Astrocyte of the spinal cord (primary cell): ENCODE measurements at places on chromosomes 6 and 20.

DNA sequence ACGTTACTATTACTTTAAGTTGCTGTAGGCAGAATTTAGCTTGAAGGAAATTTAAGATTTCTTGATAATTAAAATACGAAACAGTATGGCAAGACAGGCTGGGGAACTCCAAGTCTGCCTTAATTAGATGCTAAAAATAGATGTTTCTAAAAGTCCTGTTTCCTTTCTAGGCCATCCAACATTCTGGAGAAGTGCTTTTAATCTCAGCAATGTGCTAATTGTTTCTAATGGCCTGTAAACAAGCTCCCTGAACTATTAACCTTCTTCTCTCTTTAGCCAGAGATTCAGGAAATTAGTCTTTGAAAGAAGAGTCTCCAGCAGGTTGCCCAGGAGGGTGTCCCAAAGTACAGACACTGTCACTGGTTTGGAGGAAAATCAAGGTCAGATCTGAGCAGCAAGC lies 677.3 kb upstream of the AGPAT4 start:
- DNase-seq = no peak

- DNase-seq = no peak
These were observed 4.2 kb downstream of the FOXC1 start for GRCh38 chr6:1613688-1614447.

DNA sequence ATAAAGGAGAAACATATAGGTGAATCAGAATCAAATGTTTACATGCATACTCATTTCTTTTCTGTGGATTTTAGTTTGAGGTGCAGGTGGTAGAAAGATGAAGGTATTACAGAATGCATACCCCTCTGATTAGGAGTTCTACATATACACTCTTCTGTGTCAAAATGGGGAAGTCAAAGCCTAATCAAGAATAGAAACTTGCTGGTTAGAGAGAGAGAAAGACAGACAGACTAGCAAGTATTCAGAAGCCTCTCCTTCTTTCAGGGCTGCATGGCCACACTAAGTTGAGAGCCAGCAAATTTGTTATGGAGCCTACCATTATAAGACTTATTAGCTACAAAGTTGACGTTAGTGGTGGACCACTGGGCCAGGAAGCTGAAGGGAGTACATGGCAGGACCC lies 358.3 kb upstream of the EYS start:
- no peak for DNase-seq

GRCh38 chr6:119791736-119792135 lies 442.2 kb upstream of the MAN1A1 start:
- DNase-seq = peak; percentile 40

- no peak for DNase-seq
These were observed 332.5 kb downstream of the CD83 start for GRCh38 chr6:14450133-14450504.

DNA sequence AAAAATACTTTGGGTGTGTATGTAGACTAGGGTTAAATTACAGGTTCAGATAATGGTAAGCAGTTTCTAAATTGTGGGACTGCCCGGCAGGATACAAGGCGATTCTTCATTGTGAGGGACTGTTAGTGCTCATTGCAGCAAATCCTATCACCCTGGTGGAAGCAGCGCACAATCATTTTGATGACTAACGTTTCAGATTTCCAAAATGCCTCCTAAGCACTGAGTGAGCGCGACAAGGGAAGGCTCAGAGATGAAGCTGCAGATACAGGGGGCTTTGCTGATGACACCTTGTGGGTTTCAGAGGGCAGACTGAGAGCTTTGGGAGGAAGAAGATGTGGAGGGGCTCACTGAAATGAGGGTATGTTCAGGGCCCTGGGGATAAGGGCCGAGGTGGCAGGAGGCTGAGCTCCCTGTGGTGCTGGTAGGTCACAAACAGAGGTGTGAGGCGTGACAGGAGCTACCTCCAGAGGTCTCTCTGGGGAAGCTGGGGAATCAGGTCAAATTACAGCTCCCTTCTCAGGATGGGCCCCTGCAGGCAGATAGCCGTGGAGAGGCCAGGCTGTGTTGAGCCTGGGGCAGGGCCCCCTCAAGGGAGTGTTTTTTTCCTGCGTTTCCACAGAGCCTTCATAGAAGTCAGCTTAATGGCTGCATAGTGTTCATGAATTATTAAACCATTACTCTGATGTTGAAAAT lies 84.5 kb upstream of the FYN start:
- DNase-seq = no peak

- no peak for DNase-seq
These were observed 266.9 kb upstream of the CITED2 start for GRCh38 chr6:139641376-139641775.

DNA sequence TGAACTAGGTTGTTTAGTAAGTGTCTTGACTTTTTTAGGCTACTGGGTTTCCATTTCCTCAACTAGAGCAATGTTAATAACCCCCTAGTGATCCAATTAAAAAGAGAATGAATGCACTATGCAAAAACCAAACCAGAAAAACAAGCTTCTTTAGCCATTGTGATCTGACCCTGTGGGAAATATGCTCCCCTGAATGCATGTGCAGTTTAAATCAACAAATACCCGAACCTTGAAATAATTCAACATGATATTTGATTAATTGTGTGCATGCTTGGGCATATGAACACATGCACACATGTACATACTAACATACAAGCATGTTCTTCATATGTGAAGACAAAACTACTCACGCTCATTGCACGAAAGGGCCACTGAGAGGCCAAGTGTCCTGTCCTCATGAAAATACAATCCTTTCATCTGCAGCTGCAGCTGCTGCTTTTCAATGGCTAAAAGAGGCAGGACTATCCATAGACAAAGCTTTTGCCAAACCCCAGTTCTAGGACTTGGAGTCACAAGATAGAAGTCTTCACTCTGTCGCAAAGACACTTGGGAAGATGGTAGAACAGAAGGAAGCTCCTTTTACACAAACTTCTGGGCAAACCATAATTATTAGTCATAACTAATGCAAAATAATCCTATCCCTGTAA lies 207.1 kb upstream of the POU3F2 start:
- no peak for DNase-seq

DNA sequence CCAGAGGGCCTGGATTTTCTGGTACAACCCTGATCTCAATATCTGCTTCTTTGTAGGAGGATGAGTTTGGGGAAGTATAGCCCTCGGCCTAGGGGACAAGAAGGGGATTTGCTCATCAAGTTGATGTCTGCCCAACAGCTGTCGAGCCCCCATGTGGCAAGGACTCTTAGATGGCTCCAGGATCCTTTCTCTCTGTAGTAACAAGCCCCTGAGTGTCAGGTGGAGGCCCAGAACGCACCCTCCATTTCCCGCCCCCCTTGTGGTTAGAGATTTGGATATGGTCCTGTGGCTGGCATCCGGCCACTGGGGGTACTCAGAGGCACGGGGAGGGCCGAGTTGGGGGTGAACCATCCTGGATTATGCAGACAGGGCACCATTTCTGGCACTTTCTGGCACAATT lies 50.1 kb downstream of the CTCFL start:
- no peak for DNase-seq

GRCh38 chr6:11430036-11430435 lies 107.5 kb upstream of the TMEM170B start:
- DNase-seq = peak; percentile 90

GRCh38 chr6:8238773-8239683 lies 136.7 kb upstream of the EEF1E1 start:
- no peak for DNase-seq

DNA sequence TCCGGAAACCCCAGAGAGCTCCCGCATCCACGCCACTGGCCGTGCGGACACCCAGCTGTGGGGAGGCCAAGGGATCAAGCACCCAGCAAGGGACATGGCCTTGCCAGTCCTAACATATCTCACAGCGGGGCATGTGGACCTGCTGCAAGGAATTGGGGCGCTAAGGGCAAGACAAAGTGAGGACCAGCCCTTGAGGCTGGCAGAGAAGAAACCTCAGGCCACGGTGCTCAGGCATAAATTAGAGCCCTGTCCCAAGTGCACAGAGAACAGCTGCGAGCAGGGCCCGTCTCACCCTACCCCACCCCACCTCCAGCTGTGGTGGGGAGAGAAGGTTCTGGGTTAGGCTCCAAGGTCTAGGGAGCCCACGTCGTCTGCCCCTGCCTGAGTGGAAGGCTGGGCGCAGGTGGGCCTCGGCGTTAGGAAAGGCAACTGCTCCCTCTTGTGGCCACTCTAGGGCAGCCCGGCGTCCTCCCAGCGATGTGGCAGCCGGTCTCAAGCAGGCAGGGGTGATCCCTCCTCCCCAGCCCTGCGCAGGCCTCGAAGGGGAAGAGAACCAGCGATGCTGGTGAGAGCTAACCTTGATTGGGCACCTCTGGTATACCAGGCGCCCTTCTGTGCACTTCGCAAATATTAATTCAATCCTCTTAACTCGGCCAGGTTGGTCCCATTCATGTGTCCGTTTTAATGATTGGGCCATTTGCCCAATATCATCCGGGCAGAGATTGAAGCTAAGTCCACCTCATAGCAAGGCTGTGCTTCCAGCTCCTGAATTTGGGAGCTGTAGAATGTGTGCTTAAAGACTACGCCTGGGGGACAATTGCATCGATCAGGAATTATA lies 235.8 kb downstream of the NFATC2 start:
- DNase-seq = peak; percentile 78

GRCh38 chr20:48278961-48279481 lies 493.7 kb upstream of the SULF2 start:
- no peak for DNase-seq

DNA sequence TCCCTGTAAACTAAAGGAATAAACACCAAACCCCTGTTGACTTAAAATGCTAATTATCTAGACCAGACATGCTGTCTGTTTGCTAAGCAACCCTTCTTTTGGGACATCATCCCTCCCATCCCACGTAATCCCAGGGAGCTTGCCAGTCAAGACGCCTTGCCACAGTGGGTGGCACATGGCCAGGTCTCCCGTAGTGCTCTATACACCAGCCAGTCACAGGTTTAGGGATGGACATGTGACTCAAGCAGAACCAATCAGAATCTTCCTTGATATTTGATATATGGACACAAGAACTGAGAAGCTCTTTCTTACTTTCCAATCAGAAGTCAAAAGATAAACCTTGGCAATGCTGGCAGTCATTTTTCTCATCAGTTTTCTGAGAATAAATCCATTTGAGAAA lies 60.0 kb downstream of the CNKSR3 start:
- no peak for DNase-seq

GRCh38 chr6:7846966-7847818 lies 63.4 kb downstream of the TXNDC5 start:
- DNase-seq = peak; percentile 50

DNA sequence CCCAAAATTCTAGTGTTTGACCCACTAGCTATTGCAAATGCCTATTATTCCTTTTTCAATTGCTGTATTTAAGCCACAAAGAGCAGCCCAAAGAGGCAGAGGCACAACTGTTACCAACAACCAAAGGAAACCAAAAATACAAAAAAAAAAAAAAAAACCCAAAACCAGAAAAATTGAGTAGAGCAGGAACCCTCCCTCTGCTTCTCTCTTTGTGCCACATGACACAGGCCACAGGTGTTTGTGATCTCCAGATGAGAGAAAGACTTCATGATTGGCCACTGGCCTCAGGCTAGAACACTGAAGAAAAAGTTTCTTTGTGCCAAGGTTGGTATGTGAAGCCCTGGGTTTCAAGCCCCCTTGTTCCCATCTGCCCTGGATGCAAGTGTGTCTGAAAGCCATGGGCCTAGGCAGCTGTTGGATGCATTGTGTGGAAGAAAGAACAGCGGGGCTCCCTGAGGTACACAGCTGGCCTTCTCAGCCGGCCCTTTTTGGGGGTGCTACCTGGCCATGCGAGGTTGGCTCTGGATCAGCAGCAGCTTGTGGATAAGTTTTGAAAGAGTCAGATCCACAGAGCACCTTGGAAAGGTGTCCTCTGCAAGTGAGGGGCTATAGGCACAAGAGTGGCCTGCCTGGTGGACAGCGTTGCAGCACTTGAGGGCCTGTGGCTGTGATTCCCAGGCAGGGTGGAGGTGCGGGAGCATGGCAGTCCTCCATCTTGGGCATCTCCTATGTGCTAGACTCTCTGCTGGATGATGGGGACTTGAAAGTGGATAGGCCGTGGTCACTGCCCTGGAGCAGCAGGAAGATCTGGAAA lies 204.5 kb downstream of the ZDHHC14 start:
- DNase-seq = no peak

GRCh38 chr6:161238500-161238899 lies 35.4 kb downstream of the AGPAT4 start:
- no peak for DNase-seq

DNA sequence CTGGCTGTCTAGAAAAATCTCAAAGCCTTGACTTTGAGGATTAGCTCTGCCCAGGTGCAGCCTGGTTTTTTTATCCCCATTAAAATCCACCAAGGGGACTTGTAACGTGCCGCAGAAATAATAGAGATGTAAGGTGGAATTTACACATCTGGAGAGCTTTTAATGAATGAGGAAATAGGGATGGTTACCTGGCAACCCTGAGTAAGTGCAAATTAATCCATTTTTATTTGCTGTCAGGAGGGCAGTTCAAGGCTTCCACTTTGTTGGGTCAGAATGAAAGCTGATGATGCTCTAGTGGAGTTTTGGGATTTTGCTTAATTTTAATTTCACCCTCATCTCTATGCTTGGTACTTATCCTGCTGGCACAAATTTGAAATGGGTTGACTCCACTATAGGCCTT lies 163.4 kb upstream of the CEP162 start:
- no peak for DNase-seq

DNA sequence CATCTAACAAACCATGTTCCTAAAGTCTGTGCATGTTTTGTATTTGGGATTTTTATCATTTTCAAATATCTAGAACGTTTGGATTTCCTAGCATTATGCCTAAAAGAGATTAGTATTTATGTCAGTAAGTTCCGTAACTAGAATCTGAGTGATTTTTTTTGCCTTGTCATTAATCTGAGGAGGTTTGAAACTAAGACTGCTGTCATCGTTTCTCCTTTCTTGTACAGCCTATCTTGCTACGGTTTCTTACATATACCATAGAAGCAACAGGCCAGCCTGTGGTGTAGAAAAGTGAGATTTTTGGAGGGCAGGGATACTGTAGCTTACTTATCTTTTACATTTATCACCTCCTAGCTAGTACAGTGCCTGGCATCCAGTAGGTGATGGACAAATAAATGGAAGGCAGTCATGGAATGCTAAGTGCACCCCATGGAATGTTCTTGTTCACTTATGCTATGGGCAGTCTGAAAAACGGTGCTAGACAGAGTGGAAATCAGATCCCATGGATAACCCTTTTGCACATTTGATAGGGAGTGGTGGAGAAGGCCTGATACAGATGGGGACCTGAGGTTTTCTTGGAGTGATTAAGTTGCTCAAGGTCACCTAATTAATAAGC lies 93.9 kb downstream of the ARID1B start:
- no peak for DNase-seq

DNA sequence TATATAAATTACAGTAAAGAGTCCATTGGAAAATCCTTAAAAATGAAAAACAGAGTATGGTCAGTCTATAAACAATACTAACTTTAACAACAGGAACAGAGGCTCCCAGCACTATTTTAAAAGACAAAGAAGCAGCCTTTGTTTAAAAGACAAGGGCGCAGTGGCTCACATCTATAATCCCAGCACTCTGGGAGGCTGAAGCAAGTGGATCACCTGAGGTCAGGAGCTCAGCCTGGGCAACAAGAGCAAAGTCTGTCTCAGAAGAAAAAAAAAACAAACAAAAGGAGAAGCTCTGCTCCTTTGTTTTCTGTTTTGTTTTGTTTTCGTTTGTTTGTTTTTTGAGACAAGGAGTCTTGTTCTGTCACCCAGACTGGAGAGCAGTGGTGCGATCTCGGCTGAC lies 89.4 kb downstream of the DTNBP1 start:
- DNase-seq = no peak

GRCh38 chr20:1661542-1662299 lies 4.1 kb upstream of the SIRPG start:
- no peak for DNase-seq
